ENCODE measurements at places on chromosomes 3 and 15.

DNA sequence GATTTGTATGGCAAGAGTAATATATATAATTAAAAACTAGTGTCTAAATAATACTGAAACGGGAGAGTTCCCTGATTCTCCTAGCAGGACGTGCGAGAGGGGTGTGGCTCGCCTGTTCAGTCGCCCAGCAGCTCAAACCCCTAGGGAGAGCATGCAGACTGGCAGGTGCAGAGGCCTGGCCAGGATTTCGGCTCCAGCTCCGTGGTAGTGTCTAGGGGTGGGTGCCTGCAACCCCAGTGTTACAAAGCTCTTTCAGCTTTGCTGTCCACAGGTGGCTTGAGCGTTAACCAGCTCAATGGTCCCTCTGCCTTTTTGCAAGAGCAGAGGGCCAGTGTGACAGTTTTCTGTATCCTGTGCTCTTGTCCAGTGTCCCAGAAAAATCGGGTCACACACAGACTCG is 226.6 kb downstream of the ALCAM start:
- DNase-seq: no peak

- peak; percentile 5 for DNase-seq
These were observed 38.2 kb downstream of the VPS13C start for GRCh38 chr15:62021991-62022600.

DNA sequence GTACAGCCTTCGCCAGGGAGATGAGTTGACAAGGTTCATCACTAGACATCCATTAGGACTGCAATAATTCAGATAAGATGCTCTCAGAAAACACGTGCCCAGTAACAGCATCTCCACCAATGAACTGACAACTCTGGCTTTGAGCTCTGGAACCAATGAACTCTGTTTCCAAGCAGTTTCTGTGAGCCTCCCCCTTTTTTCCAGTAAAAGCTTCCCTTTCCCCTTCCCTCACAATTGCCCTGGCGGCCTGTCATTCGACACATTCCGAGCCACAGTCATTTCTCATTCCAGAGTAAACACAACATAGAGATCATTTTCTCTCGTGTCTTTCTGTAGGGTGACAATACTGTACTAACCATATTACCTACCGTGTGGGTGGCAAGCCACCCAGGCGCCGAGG is 3.6 kb downstream of the PLA2G4D start:
- no peak for DNase-seq

GRCh38 chr3:89250742-89251141 is 143.3 kb downstream of the EPHA3 start:
- DNase-seq: no peak

GRCh38 chr3:48881006-48881405 is 17.7 kb downstream of the SLC25A20 start:
- DNase-seq: no peak

DNA sequence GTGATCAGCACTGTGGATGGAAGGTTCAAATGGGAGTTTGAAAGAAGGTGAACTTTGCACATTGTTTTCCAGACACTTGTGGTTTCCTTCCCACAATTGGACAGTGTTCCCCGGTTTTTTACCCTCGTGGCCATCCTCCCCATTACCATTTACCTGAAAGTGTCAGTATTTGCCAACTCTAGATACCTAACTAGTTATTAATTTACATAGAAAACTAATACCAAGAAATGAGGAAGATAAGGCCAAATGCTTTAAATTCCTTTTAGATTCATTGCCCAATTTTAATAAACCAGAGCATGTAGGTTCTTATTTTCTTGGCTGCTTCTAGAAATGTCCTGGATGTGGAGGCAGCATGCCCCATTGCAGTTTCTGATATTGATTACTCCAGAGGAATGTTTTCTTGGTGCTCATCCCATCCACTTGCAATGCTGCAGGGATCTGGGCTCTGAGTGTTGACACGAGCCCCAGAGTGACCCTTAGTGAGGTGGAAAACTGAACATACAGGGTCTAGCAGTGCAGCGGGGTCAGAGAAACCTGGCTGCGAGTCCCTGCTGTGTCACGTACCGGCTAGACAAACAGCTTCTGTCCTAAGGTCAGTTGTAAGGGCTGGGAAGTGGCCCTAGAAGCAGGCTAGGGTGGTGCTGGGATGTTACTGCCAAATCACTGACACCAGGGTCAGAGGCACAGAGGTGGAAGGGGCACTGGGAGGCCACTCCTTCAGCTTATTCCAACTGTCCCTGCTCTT is 23.5 kb downstream of the LSM3 start:
- DNase-seq: no peak

GRCh38 chr15:57496946-57497869 is 94.5 kb upstream of the MYZAP start:
- DNase-seq: no peak

- DNase-seq: peak; percentile 90
These were observed 154.1 kb downstream of the TJP1 start for GRCh38 chr15:29668120-29668602.

DNA sequence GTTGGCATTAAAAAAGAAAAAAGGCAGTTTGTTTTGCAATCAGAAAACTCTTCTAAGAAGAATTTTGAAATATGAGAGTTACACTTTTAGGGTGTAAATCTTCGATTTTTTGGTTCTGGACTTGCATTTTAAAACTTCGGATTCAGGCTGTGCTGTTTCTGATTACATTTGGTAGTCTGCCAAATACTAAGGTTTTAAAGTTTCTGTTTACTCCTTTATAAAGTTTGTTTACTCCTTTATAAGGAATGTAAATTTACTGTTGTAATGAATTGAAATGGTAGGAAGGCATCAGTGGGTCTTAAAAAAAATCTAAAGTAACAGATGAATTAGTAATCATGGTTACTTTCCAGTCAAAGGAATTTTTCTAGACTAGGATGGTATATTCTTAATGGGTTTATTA is 14.1 kb downstream of the FXR1 start:
- no peak for DNase-seq

GRCh38 chr3:42014921-42015533 is 53.1 kb upstream of the ULK4 start:
- no peak for DNase-seq

- no peak for DNase-seq
These were observed 29.0 kb downstream of the TMEM45A start for GRCh38 chr3:100521439-100521845.

- DNase-seq: no peak
These were observed 62.5 kb downstream of the TRIM69 start for GRCh38 chr15:44798826-44799225.

DNA sequence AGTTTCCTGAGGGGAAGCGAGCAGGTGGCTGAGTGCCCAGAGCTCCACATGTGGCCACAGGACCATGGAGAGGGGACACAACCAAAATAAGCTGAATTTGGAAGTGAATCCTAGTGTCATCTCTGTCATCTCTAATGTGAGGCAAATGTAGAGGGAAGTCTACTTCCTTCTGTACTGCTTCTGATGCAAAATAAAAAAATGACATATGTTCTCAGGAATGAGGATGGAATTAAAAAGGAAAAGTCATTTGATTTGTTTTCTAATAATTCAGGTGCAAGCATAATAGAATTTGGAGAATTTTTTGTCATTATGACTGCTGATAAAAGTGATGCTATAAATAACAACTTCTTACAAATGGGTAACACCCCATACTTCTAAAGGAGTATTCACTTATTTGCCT is 59.5 kb upstream of the POU1F1 start:
- no peak for DNase-seq

GRCh38 chr3:136994772-136995516 is 37.2 kb downstream of the IL20RB start:
- peak; percentile 81 for DNase-seq

DNA sequence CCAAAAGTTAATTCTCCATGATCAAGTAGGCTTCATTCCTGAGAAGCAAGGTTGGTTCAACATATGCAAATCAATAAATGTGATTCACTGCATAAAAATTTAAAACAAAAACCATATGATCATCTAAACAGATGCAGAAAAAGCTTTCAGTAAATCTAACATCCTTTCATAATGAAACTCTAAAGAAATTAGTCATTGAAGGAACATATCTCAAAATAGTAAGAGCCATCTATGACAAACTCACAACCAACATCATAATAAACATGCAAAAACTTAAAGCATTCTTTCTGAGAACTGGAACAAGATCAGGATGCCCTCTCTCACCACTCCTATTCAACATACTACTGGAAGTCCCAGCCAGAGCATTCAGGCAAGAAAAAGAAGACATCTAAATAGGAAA is 254.1 kb downstream of the AGBL1 start:
- DNase-seq: no peak

GRCh38 chr15:28993720-28994053 is 107.9 kb downstream of the APBA2 start:
- no peak for DNase-seq

DNA sequence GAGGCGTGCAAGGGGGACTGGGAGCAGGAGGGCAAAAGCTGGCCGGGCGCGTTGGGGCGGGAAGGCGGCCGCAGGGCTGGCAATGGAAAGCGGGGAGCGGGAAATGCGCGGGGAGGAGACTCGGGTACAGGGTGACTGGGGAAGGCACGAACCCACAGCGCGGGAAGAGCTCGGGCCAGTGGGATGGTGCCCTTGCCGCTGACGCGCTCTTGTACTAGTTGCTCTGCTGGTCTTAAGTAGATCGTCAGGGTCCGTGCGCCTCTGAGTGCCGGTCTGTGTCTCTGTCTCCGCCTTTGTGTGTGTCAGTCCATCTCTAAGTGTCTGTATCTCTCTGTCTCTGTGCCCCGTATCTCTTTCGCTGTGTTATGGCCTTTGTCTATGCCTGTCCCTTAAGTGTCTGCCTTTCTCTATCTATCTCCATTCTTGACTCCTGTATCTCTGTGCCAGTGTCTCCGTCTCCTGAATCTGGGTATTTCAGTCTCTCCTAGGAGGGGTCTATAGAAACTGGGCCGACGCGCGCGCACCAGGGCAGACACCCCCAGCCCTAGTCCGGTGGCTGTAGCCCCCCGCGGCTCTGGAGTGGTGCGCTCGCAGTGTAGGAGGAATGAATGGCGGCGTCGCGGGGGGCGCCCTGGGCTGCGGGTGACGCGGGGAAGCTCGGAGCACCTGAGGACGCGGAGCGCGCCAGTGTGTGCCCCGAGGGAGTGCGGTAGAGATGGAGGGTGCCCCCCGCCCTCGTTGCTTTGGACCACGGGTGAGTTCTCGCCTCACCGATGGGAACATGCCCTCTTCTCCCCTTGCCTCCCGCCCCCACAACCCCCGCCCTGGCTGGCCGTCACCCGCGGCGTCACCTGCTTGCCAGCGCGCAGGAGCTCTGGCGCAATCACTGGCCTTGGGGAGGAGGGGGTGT is 756 bp upstream of the CAMK2N2 start:
- peak; percentile 44 for DNase-seq

GRCh38 chr3:172263781-172264486 is 184.3 kb downstream of the GHSR start:
- DNase-seq: no peak

All from iris pigment epithelial cell (primary cell).